ENCODE measurements at places on chromosomes 4 and X.

DNA sequence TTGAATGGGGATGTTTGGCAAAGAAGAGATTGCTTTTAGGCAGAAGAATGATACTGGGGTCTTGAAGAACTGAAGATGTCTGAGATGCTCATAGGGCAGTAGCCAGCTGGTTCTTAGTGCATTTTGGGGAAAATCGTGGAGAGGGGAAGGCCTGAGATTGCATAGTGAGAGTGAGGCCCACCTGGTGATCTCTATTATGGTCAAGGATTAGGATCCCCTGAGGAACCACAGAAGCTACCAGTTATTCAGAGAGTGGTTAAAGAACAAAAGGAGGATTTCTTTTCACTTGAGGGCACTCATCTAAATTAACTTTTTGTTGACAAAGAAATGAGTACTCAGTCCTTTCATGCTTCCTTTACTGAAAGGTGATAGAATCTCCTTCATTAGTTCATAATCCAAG, 271.3 kb upstream of the HAND2 start:
- DNase-seq, result no peak

GRCh38 chrX:3994315-3994714, 280.9 kb upstream of the PRKX start:
- DNase-seq, result no peak

DNA sequence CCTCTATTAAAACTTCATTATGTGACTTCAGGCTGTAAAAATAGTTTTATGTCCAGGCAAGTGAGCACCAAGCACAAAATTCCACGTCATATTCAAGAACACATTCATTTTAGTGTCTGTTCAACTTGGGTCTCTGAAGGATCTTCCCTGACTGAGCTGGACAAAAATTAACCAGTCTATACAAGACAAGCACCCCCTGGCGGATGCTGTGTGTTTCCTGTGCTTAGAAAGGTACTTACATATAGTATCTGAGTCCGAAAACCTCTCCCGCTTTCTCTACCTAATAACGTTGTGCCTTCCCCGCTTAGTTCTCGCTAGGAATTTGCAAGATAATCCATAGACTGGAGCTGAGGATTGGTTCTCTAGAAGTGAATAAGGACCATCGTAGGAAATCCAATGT, 2214.5 kb upstream of the TENM3 start:
- no peak for DNase-seq

DNA sequence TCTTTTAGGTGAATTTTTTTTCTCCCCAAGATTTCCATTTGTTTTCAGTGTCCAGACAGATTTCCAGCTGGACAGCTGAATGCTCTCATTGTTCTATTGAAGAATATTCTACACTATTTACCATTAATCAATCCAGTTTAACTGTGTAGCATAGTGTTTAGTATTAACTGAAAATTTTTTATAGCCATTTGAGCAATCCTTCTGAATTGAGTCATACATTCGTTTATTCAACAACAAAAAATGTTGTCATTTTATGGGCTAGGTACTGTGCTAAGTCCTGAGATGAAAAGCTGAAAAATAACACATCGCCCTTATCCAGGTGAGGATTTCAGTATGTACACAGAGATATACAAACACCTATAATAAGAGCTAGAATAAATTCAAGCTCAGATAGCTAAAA, 223.3 kb downstream of the COL25A1 start:
- DNase-seq, result no peak

- DNase-seq, result no peak
Observed at GRCh38 chrX:86039625-86040568, 7.5 kb downstream of the CHM start.

GRCh38 chrX:24480400-24480865, 15.3 kb downstream of the PDK3 start:
- DNase-seq, result no peak

DNA sequence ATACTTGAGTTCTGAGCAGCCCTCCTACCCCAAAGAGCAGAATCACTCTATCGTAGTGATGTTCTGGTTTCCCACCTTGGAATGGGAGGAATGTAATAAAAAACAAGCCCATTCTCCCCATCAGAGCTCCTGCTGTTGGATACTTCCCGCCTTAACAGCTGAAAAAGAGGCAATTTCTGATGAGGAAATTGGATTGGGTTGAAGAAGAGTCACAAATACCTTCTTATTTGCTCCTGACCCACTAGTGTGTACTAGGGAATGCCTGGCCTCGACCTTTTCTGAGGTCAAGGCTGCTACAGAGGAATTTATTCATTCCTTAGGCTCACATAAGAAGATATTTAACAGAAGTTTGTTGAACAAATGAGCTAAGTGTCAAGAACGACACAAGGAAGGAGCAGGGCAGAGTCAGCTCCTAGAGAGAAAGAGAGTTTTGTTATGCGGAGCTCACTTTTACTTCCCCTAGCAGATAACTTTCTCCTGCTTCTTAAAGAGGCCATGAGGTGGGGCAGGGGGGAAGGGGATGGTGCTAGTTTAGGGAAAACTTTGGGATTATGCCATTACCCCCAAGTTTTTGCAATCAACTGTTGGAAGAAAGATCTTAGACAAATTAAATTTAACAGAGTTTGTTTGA, 273.8 kb upstream of the CLNK start:
- no peak for DNase-seq

DNA sequence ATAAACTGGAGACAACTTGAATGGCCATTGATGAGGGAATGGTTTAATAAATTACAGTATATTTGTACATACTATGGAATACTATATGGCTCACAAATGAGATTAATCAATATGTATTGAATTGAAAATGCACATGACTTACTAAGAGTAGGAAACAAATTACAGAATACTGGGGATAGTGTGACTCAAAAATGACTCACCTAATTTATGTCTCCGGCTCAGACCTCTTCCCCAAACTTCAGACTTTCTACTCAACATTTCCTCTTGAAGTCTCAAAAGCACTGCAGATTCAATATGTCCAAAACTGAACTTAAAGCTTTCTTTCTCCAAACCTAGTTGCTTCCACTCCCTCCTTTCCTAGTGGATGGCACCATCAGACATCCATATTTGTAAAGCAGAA, 28.8 kb upstream of the GRIA3 start:
- DNase-seq, result no peak

- no peak for DNase-seq
Observed at GRCh38 chr4:186307916-186308315, 41.9 kb downstream of the F11 start.

GRCh38 chrX:8579602-8580001, 115.0 kb downstream of the VCX3B start:
- DNase-seq, result no peak

DNA sequence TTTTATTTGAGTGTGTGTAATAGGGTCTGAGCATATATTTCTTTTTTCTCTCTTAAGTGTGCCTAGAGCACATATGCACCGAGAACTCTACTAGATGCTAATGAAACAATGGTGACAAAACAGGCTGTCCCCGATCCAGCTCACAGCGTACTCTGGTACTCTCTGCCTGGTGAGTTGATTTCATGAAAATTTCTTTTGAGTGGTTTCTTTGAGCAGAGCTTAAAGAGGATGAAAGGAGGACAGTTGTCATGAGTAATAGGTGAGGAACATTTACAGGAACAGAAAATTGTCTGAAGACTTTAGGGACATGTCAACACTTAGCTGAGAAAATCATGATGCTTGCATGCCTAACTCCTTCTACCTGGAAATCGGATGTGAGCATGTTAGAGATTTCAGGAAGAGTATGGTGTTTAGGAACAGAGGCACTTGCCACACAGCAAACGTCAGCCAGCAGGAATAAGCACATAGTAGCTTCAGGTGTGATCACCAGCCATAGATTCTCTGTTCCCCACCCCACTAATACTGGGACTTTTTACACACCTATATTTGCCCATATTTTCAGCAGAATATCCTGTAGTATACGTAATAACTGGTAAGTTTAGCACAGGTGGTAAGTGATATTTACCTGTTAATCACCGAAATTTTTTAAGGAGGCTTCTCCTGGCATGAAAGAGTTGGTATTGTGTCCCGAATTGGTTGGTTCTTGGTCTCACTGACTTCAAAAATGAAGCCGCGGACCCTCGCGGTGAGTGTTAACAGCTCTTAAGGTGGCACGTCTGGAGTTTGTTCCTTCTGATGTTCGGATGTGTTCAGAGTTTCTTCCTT, 111.1 kb downstream of the ZNF330 start:
- DNase-seq, result no peak

DNA sequence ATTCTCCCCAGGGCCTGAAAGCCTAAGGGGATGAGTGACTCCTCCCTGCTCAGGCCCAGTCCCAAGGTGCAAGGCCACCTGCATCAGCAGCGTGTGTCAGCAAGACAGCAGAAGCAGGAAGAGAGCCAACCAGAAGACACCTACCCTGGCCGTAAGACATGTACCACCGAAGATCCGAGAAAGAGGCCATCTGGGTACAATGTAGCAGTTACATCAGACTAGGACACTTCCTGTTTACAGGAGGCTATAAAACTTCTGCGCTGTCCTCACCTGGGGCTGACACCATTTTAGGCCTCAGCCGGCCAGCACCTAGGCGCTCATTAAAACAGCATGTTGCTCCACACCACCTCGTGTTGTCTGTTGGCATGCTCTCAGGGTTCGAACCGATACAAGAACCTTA, 19.1 kb upstream of the HERC6 start:
- peak; percentile 47 for DNase-seq

DNA sequence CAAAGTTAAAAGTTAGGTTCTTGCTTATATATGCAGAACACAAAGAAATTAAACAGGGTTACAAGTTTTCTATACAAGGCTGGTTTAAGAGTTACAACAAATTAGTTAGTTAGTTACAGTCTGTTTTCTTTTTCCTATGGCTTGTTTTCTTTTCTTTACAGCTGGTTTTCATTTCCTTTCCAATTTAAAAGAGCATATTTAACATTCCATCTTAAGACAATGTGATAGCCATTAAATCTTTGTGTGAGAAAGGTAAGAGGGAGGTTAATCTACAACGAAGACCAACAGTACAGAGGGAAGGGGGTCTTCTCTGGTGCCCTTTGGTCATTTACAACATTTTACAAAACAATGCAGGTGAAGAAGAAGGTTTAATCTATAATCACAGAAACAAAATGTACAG, 290.6 kb downstream of the ZNF674 start:
- no peak for DNase-seq

DNA sequence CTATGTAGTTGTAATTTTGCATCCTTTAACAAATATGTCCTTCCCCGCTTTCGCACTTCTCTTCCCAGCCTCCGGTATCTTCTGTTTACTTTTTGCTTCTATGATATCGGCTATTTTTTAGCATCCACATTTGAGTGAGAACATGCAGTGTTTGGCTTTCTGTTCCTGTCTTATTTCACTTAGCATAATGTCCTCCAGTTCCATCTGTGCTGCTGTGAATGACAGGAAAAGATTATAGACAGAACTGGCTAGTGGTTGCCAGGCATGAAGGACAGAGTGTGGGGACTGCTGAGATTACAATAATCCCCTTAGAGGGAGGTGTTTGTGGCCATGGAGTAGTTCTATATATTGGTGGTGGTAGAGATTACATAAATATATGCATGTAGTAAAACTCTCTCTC, 588.6 kb downstream of the NLGN4X start:
- DNase-seq, result no peak

DNA sequence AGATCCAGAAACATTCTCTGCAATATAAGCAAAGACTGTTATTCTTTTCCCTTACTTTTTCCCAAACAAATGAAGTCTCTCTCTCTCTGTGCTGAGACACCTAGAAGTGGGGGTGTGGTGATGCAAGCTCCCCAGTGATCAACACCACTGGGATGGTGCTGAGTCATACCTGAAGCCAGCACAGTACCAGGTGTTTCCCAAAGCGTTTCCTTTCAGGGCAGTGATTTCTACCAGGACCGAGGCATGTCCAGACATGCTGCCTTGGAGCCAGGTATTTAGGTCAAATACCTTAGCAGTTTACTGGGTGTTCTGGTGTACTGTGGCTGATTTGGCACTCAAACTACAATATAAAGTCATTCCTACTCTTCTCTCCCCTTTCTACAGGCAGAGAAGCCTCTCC, 726.5 kb downstream of the FAM133A start:
- DNase-seq, result no peak

DNA sequence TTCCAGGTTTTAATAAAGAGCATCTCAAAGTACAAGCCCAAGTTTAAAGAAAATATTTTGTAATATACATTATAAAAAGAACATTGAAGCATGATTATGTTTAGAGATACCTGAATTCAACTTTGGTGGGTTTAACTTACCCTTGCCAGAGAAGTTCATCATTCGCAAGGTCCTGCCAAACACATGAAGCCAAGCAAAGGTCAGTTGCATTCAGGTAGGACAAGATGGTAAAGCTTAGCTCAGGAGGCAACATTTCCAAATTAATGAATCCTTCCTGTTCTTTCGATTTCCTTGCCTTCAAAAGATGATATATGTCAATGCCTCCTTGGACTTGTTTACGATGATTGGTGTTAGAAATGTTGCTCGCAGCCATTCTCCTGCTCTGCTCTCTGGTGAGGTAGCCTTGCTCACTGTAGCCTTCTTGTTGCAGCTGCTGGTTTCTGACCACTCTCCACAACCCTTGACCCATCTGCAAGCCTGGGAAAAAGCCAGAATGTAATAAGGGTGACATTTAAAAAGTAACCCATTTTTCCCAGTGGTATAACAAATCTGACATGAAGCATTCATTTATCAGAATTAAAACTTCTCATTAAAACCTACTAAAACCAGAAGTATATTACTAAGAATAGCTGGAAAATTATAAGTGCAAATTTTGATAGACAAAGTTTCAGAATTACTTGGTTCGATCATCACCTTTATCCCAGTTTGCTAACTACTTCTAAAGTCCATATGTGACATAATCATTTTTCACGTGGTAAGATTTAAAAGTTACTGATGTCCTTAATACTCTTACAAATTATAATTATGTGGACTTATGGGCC, 20.6 kb downstream of the FBXO8 start:
- DNase-seq, result no peak

GRCh38 chr4:112403101-112403945, 106.2 kb downstream of the ALPK1 start:
- DNase-seq, result no peak

DNA sequence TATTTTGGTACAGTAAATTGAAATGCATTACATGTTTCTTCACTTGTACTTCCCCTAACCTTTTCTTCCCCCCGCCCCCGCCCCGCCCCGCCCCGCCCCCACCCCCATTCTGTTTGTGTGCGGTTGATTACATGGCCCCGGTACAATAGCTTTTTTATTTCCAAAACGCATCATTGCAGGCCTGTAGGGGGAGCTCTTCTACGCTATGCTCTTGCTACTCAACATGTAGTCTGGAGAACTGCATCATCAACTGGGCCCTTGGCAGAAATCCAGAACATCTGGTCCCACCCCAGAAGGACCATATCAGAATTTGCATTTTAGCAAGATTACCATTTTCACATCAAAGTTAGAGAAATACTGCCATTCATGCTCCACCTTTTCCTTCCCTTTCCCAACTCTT, 333.3 kb upstream of the DDX53 start:
- no peak for DNase-seq

DNA sequence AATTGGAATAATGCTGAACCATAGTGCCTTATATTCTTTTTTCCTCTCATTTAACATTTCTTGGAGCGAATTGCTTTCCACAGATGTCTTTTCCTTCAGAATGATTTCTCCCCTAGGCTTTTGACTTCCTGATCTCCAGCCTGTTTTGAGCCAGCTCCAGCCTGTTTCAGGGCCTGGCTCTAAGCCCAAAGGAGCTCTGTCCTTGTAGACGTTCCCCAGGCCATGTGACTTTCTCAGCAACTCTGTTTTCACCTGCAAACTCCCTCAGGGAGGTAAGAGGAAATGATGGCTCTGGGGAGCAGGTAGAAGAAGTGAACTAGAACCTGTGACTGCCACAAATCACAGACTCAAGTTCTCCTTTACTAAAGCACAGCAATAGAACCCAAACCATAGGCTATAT, 89.1 kb downstream of the AKAP4 start:
- DNase-seq, result no peak

Measured in vagina (tissue), 2 donors.